ENCODE measurements at places on chromosomes 2 and 18. TPM values are rescaled to one million over a fixed set of nuclear protein-coding genes. Genes with fewer than 3 reads are reported as not detected.

Gene SLC5A7
- not detected for total RNA-seq

Gene GRB14
- total RNA-seq = 5.8 TPM

DNA sequence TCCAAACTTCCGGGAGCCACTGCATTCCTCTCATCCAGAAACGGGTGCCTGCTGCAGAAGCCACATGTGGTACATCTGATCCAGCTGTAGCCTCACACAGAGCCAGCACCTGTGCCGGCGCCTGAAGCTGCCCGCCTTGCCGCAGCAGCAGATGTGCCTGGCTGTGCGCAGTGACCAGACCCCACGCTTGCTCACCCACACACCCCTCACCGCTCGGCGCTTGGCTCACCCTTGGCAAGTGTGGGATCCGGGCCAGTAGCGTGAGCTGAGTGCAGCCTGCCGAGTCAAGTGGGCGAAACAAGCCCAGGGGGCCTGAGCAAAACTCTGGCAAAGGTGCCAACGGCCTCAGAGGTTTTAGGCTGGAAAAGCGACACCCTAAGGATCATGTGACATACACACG lies 220.1 kb upstream of the TMEFF2 start:
- no peak overlapping the region for H3K27ac ChIP-seq
- no peak for DNase-seq
- no peaks in the 10 kb centered on the region for H3K36me3 ChIP-seq
- no peaks in the 10 kb centered on the region for H3K4me1 ChIP-seq
- H3K27me3 ChIP-seq = no peaks in the 10 kb centered on the region
- H3K4me3 ChIP-seq = no peak overlapping the region

DNA sequence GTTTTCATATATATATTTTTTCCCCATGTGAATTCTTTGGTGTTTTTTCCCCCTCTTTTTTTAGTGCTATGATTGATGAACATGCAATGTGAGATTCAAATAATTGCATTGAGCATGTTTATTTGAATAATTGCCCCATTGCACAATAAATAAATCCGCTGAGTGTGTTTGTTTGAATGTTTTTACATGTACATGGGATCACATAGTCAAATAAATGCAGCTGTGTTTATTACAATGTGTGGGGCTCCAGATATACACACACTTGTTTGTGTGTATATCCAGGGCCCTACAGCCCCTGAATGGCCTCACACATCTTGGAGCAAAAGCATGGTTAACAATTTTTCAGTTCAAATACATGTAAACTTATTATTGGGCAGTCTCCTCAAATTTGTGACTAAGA lies 134.5 kb downstream of the ZEB2 start:
- H3K36me3 ChIP-seq = peaks cover 7% of the 10 kb centered on the region
- no peaks in the 10 kb centered on the region for H3K4me1 ChIP-seq
- H3K27ac ChIP-seq = no peak overlapping the region
- H3K27me3 ChIP-seq = no peaks in the 10 kb centered on the region
- DNase-seq = no peak
- no peak overlapping the region for H3K4me3 ChIP-seq

DNA sequence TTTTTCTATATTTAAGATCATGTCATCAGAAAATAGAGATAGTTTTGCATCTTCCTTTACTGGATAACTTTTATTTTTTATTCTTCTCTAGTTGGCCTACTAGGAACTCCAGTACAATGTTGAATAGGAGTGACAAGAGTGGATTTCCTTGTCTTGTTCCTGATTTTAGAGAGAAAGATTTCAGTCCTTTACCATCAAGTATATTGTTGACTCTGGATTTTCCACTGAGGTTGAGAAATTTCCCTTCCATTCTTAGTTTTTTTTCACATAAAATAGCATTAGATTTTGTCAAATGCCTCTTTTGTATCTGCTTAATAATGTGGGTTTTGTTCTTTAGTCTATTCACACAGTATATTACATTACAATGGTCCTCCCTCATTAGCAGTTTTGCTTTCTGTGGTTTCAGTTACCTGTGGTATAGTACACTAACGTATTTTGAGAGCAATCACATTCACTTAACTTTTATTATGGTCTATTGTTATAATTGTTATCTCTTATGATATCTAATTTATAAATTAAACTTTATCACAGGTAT lies 105.5 kb downstream of the THADA start:
- H3K27ac ChIP-seq = no peak overlapping the region
- H3K4me3 ChIP-seq = no peak overlapping the region
- no peak for DNase-seq
- no peaks in the 10 kb centered on the region for H3K27me3 ChIP-seq
- peaks cover 4% of the 10 kb centered on the region for H3K36me3 ChIP-seq

Gene FIGN
- total RNA-seq = 14.0 TPM

DNA sequence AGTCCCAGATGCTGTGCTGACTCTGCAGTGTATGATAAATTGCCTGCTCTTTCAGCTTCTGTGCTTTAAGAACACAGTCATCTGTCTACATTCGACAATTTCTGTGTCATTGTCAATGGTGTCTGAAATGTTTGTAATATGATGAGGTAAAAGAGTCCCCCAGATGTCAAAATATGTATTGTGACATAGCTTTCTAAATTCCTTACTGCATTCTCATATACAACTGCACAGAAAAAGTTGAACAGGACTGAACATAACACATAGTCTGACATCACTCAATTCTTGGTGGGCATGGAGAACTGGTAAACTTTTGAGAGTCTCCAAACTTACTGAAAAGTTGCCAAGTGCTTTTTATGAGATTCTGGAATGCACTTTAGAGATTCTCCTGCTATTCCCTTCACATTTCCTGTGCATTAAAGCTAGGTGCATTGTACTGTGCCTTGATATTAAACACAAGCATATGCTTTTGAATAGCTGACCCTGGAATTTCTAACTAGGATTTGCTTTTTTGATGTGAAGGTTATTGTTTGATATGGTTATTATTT lies 48.1 kb upstream of the ARHGAP28 start:
- H3K36me3 ChIP-seq = no peaks in the 10 kb centered on the region
- no peaks in the 10 kb centered on the region for H3K27me3 ChIP-seq
- H3K4me1 ChIP-seq = no peaks in the 10 kb centered on the region
- H3K27ac ChIP-seq = no peak overlapping the region

GRCh38 chr2:644871-645270 lies 32.3 kb downstream of the TMEM18 start:
- peaks cover 5% of the 10 kb centered on the region for H3K27me3 ChIP-seq
- H3K27ac ChIP-seq = no peak overlapping the region
- no peaks in the 10 kb centered on the region for H3K4me1 ChIP-seq
- H3K4me3 ChIP-seq = no peak overlapping the region
- H3K36me3 ChIP-seq = no peaks in the 10 kb centered on the region

- H3K4me1 ChIP-seq = peaks cover 3% of the 10 kb centered on the region
- no peaks in the 10 kb centered on the region for H3K27me3 ChIP-seq
- DNase-seq = no peak
- H3K4me3 ChIP-seq = no peak overlapping the region
Observed at GRCh38 chr18:2111456-2111855, 459.8 kb downstream of the METTL4 start.

DNA sequence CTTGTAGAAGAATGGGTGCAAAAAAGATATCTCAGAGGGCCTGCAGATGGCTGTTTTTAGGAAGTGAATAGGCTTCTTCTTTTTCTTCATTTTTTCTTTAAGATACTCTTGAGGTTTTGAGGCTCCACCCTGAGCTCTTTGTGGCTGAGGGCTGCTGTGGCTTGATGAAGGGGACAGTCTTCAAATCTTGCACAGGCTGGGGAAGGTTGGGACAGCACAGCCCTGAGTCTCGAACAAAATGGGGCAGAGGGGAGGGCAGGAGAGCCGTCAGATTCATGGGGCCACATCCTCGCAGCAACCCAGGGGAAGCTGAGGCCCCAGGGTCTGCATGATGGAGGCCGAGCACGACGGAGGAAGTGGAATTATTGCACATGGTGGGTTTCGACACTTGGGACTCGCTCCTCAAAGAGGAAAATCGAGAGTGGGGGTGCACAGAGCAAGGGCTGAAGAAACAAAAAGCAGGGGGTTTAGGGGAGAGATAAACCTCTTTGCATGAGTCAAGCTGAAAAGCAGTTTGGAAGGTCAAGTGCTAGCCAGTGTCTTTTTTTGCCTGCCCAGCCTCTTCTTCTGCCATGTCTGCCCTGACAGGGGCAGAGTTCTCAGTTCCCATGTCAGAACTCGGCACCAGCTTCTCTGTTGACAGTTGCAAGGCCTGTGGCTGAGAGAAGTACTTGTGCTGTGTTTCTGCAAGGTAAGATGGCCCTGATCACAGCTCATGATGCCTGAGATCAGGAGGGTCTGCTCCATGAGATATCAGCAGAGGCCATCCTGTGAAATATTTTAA lies 19.5 kb downstream of the INPP4A start:
- H3K4me3 ChIP-seq = no peak overlapping the region
- H3K27ac ChIP-seq = no peak overlapping the region
- no peak for DNase-seq

All from endothelial cell (in vitro differentiated cells).